A549 treated with CORT108297 at 1 μM for 4 hours (cell line): ENCODE measurements at places on chromosomes 12 and 14. TPM values are rescaled to one million over a fixed set of nuclear protein-coding genes. Genes with fewer than 3 reads are reported as not detected.

C12orf54 gene
- not detected in 5 replicates for total RNA-seq

SSPN gene
- 0.42 to 0.55 TPM (median 0.53 TPM) in 5 replicates for total RNA-seq

TIGAR gene
- total RNA-seq = 36.6 to 44.1 TPM (median 42.9 TPM) in 5 replicates

LRCOL1 gene
- total RNA-seq = not detected in 5 replicates

ACSS3 gene
- total RNA-seq = 0.05 to 0.15 TPM (median 0.06 TPM) in 3 of 5 replicates, not detected in the others

PIWIL1 gene
- total RNA-seq = 0.03 to 0.10 TPM in 2 of 5 replicates, not detected in the others

FAM186B gene
- total RNA-seq = 0.08 to 0.16 TPM (median 0.12 TPM) in 5 replicates

RNU4-1 gene
- not detected in 5 replicates for total RNA-seq

AREL1 gene
- total RNA-seq = 22.1 to 27.8 TPM (median 25.4 TPM) in 5 replicates

AJUBA gene
- total RNA-seq = 35.7 to 49.4 TPM (median 39.5 TPM) in 5 replicates

NFATC4 gene
- 0.10 to 0.41 TPM (median 0.23 TPM) in 5 replicates for total RNA-seq

PGF gene
- 2.5 to 4.2 TPM (median 3.8 TPM) in 5 replicates for total RNA-seq

FOXN3 gene
- total RNA-seq = 3.7 to 6.1 TPM (median 5.5 TPM) in 5 replicates

ETV6 gene
- total RNA-seq = 4.2 to 5.0 TPM (median 4.4 TPM) in 5 replicates

E2F7 gene
- total RNA-seq = 6.6 to 8.4 TPM (median 7.2 TPM) in 5 replicates

KCNH3 gene
- total RNA-seq = 1.8 to 2.9 TPM (median 2.8 TPM) in 5 replicates

TRIM9 gene
- 8.8 to 11.3 TPM (median 10.4 TPM) in 5 replicates for total RNA-seq

AGAP2 gene
- total RNA-seq = 0.12 to 0.27 TPM (median 0.15 TPM) in 5 replicates
